ENCODE measurements at places on chromosomes 1 and 21. TPM values are rescaled to one million over a fixed set of nuclear protein-coding genes. Genes with fewer than 3 reads are reported as not detected.

- H3K36me3 ChIP-seq = no peaks in the 10 kb centered on the region
- no peaks in the 10 kb centered on the region for H3K27me3 ChIP-seq
- no peak overlapping the region for H3K4me3 ChIP-seq
- H3K4me1 ChIP-seq = peaks cover 30% of the 10 kb centered on the region
- H3K27ac ChIP-seq = peak overlapping the region; percentile 6
Measured at GRCh38 chr1:232225336-232226131, 404.4 kb downstream of the SIPA1L2 start.

GRCh38 chr1:110455151-110455550 is 4.2 kb downstream of the PROK1 start:
- H3K4me3 ChIP-seq = no peak overlapping the region
- no peak overlapping the region for H3K27ac ChIP-seq
- H3K27me3 ChIP-seq = no peaks in the 10 kb centered on the region
- no peak for DNase-seq

The VWA5B1 gene
- total RNA-seq = not detected

GRCh38 chr1:168187177-168187576 is 8.4 kb downstream of the TIPRL start:
- H3K4me1 ChIP-seq = no peaks in the 10 kb centered on the region
- no peak for DNase-seq
- H3K27ac ChIP-seq = no peak overlapping the region
- H3K36me3 ChIP-seq = no peaks in the 10 kb centered on the region

GRCh38 chr1:2854151-2854550 is 52.7 kb upstream of the TTC34 start:
- H3K36me3 ChIP-seq = no peaks in the 10 kb centered on the region
- H3K27me3 ChIP-seq = no peaks in the 10 kb centered on the region
- H3K4me3 ChIP-seq = no peak overlapping the region
- peaks cover 8% of the 10 kb centered on the region for H3K4me1 ChIP-seq
- H3K27ac ChIP-seq = no peak overlapping the region
- no peak for DNase-seq

GRCh38 chr1:73998348-73998959 is 199.5 kb downstream of the LRRIQ3 start:
- no peak overlapping the region for H3K27ac ChIP-seq
- H3K36me3 ChIP-seq = no peaks in the 10 kb centered on the region
- no peak overlapping the region for H3K4me3 ChIP-seq
- H3K4me1 ChIP-seq = no peaks in the 10 kb centered on the region
- no peaks in the 10 kb centered on the region for H3K27me3 ChIP-seq

DNA sequence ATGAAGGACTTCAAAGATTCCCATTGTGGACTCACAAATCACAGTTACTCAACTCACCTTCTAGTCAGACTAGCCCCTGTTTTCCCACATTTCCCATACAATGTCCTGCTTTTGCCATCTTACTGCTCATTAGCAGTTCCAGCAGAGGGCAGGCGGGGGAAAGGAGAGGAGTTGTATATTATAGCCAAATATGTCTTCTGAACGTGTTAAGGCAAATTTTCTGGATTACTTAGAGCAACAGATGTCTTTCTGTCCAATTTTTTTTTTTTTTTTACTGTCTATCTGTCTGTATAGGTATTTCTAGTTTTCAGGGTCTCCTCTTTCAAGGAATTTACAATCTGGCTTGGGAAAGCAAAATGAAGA is 29.9 kb upstream of the DDAH1 start:
- peak; percentile 35 for DNase-seq
- no peaks in the 10 kb centered on the region for H3K36me3 ChIP-seq
- no peaks in the 10 kb centered on the region for H3K27me3 ChIP-seq
- H3K4me1 ChIP-seq = peaks cover 12% of the 10 kb centered on the region

GRCh38 chr1:17890056-17890814 is 135.1 kb downstream of the ACTL8 start:
- no peak overlapping the region for H3K27ac ChIP-seq
- DNase-seq = no peak
- H3K4me1 ChIP-seq = peaks cover 4% of the 10 kb centered on the region
- no peaks in the 10 kb centered on the region for H3K36me3 ChIP-seq
- no peaks in the 10 kb centered on the region for H3K27me3 ChIP-seq
- H3K4me3 ChIP-seq = no peak overlapping the region

GRCh38 chr1:66296951-66297350 is 237.0 kb upstream of the SGIP1 start:
- H3K4me1 ChIP-seq = peaks cover 4% of the 10 kb centered on the region
- H3K4me3 ChIP-seq = no peak overlapping the region
- H3K27me3 ChIP-seq = no peaks in the 10 kb centered on the region

DNA sequence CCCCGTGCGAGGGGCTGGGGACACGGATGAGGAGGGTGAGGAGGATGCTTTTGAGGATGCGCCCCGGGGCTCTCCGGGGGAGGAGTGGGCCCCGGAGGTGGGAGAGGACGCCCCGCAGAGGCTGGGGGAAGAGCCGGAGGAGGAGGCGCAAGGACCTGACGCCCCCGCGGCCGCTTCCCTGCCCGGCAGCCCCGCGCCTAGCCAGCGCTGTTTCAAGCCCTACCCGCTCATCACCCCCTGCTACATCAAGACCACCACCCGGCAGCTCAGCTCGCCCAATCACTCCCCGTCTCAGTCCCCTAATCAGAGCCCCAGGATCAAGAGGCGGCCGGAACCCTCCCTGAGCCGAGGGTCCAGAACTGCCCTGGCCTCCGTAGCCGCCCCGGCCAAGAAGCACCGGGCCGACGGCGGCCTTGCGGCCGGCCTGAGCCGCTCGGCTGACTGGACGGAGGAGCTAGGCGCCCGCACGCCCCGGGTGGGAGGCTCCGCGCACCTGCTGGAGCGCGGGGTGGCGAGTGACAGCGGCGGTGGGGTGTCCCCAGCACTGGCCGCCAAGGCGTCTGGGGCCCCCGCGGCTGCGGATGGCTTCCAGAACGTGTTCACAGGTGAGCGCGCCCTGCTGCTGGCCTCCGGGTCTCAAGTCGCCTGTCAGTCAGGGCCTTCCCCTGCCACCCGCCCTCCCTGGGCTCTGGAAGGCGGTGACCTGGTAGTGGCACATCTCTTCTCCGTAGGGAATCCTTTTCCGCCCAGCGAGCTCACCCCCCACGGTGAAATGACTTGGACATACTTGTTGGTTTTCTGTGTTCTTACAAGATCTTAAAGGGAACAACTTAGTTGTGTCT is 1.7 kb downstream of the FMN2 start:
- H3K4me1 ChIP-seq = peaks cover 24% of the 10 kb centered on the region
- H3K27ac ChIP-seq = no peak overlapping the region
- no peaks in the 10 kb centered on the region for H3K36me3 ChIP-seq
- no peak overlapping the region for H3K4me3 ChIP-seq
- DNase-seq = no peak

Measured in thyroid gland (tissue), 4 donors.